ENCODE measurements at places on chromosomes 6 and 20. TPM values are rescaled to one million over a fixed set of nuclear protein-coding genes. Genes with fewer than 3 reads are reported as not detected.
A peak's percentile ranks its signal among the peaks of the same experiment; 100 is the strongest.

DNA sequence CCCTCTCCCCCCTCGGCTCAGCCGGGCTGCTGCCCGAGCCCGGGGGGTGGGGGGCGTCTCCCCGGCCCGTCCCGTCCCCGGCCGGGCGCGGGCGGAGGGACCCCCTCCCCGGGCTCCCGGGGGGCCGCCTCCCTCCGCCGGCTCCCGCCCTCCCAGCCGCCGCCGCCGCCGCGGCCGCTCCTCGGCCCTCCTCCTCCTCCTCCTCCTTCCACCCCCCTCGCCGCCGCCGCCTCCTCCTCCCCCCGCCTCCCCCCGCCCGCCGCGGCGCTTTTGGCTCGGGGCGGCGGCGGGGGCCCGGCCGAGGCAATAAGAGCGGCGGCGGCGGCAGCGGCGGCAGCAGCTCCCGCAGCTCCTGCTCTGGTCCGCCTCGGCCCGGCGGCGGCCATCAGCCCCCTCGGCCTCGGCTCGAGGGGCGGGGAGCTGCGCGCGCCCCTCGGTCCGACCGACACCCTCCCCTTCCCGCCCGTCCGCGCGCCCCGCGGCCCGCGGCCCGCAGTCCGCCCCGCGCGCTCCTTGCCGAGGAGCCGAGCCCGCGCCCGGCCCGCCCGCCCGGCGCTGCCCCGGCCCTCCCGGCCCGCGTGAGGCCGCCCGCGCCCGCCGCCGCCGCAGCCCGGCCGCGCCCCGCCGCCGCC, 38.7 kb downstream of the GNAS start:
- peaks cover 30% of the 10 kb centered on the region for H3K36me3 ChIP-seq
- peak overlapping the region; percentile 97 for H3K4me3 ChIP-seq
- H3K27me3 ChIP-seq, result no peaks in the 10 kb centered on the region
- H3K27ac ChIP-seq, result peak overlapping the region; percentile 82

The PROKR2 gene
- not detected for total RNA-seq

DNA sequence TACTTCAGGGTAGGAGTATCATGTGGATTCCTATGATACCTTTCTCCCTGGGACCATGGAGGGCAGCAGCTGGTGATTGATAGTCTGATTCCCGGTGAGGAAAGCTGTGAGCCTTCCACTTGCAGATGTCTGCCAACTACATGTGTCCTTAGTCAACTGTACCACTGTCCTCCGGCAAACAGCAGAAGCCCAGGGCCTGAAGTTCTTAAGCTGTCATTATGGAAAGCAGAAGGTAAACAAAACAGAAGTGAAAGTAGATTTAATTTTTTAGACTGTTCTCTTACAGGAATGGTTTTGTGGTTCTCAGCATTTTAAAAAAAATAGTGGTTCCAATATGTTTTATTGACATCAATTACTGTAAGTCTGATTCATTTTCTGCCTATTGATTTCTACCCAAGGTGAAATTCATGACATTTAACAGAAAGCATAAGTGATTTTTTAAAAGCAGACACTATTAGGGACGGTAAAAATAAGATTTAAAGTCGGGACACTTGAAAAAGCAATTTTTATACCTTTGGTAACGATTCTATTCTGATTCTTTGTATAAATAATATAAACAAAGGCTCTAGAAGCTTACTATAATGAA, 36.6 kb downstream of the PTPN1 start:
- peaks cover 28% of the 10 kb centered on the region for H3K36me3 ChIP-seq
- H3K4me3 ChIP-seq, result peak overlapping the region; percentile 61
- no peaks in the 10 kb centered on the region for H3K27me3 ChIP-seq
- H3K4me1 ChIP-seq, result peaks cover 68% of the 10 kb centered on the region

DNA sequence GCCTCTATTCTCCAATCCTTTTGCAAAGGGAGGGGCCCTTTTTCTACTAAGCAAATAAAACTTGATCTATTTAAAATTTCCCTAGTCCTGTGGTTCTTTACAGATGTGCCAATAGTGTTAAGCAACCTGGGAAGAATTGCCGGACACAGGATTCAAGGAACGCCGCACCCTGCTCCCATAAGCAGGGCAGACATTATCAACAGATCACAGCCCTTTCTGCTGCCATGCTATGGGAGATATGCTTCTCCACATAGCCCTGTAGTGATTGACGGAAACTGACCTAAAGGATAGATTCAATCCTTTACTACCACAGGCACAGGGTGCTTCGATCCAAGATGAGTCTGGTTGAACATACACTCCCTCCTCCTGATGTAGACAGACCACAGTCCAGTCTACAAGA, 118.4 kb upstream of the TRAF3IP2 start:
- H3K27ac ChIP-seq, result peak overlapping the region; percentile 85
- peaks cover 75% of the 10 kb centered on the region for H3K4me1 ChIP-seq
- H3K27me3 ChIP-seq, result no peaks in the 10 kb centered on the region
- H3K4me3 ChIP-seq, result peak overlapping the region; percentile 61
- peaks cover 53% of the 10 kb centered on the region for H3K36me3 ChIP-seq

- peaks cover 41% of the 10 kb centered on the region for H3K36me3 ChIP-seq
- H3K27me3 ChIP-seq, result no peaks in the 10 kb centered on the region
- H3K27ac ChIP-seq, result peak overlapping the region; percentile 91
- peak; percentile 53 for DNase-seq
Observed at GRCh38 chr6:144581812-144582537, 296.8 kb downstream of the UTRN start.

DNA sequence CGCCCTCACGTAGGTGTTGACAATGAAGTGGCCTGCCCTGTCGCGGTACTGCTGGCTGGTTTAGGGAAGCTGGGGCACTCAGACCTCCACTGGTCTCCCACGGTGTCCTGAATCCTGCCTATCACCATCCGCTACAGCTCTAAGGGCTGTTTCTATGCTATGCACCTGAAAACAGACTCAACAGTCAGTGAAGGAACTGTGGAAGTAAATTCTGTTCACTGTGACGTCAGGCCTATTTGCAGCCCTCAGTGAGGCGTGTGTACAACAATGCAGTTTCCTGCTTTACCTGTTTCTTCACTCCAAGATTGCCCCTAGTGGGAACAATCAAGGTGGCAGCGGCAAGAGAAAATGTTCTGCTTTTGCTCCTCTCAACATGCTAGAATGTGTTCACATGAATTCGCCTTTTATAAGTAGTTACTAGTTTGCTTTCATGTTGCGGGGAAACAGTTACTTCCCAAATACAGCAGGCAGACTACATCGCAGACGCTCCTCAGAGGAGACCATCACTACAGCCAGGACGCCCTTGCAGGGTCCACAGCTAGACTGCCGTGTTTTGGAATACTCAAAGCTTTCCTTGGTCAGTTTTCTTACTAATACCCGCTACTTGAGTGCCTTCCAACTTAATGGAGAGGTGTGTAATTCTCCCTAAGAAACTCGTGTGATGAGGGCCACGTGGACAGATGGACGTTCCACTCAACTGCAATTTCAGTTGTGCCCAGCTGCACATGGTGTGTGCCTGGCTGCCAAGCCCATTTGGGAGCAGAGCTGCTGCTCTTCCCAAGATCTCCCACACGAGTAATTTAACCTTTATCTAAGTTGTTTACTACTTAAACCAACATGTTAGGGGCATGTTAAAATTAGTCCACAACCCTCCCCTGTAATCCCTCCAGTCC, 25.4 kb downstream of the DIDO1 start:
- H3K27me3 ChIP-seq, result no peaks in the 10 kb centered on the region
- H3K36me3 ChIP-seq, result peaks cover 31% of the 10 kb centered on the region
- H3K27ac ChIP-seq, result peak overlapping the region; percentile 39

- H3K27ac ChIP-seq, result no peak overlapping the region
- DNase-seq, result no peak
- no peaks in the 10 kb centered on the region for H3K4me1 ChIP-seq
- no peaks in the 10 kb centered on the region for H3K36me3 ChIP-seq
Observed at GRCh38 chr6:119881416-119881815, 531.9 kb upstream of the MAN1A1 start.

DNA sequence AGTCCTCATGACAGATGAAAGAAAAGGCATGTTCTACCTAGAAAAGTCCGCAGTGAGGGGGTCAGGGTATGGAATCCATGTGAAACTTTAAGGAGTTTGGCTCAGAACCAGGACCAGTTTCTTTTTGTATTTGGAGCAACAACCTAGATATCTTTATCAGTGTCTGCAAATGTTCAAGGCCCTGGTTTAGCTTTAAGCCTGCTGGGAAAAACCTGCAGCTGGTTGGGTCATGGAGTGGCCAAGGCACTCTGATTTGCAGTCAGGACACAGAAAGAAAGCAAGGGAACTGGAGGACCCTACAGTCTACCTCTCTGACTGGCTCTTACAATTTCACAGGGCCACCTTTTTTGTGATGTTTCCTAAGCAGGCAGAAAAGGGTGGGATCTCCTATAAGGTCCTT, 33.7 kb downstream of the GSTA2 start:
- H3K4me1 ChIP-seq, result no peaks in the 10 kb centered on the region
- H3K36me3 ChIP-seq, result no peaks in the 10 kb centered on the region
- H3K4me3 ChIP-seq, result no peak overlapping the region

- H3K4me3 ChIP-seq, result no peak overlapping the region
- no peaks in the 10 kb centered on the region for H3K4me1 ChIP-seq
- no peak overlapping the region for H3K27ac ChIP-seq
- peaks cover 2% of the 10 kb centered on the region for H3K27me3 ChIP-seq
- no peak for DNase-seq
Observed at GRCh38 chr6:133756078-133756695, 132.7 kb upstream of the TCF21 start.

- no peaks in the 10 kb centered on the region for H3K4me1 ChIP-seq
- no peak overlapping the region for H3K27ac ChIP-seq
- peaks cover 13% of the 10 kb centered on the region for H3K27me3 ChIP-seq
- no peak overlapping the region for H3K4me3 ChIP-seq
- H3K36me3 ChIP-seq, result no peaks in the 10 kb centered on the region
Observed at GRCh38 chr6:154319231-154319858, 37.3 kb downstream of the IPCEF1 start.

DNA sequence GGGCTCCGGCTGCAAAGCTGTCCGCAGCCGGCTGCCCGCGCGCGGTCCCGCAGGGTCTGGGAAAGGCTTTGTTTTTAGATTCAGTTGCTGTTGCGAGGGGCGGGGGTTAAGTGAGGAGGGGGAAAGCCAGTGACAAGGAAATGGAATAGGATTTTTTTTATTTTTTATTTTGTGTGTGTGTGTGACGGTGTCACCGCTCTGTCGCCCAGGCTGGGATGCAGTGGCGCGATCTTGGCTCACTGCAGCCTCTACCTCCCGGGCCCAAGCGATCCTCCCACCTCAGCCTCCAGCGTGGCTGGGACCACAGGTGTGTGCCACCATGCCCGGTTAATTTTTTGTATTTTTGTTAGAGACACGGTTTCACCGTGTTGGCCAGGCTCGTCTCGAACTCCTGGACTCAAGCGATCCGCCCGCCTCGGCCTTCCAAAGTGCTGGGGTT, 615 bp upstream of the UBE2J1 start:
- no peak for DNase-seq
- peaks cover 69% of the 10 kb centered on the region for H3K4me1 ChIP-seq
- H3K4me3 ChIP-seq, result peak overlapping the region; percentile 95
- no peaks in the 10 kb centered on the region for H3K27me3 ChIP-seq
- H3K27ac ChIP-seq, result peak overlapping the region; percentile 79

The CRISP3 gene
- not detected for total RNA-seq

GRCh38 chr6:168950858-168951214, 302.8 kb downstream of the THBS2 start:
- no peak overlapping the region for H3K27ac ChIP-seq
- no peaks in the 10 kb centered on the region for H3K4me1 ChIP-seq
- no peak for DNase-seq

The HLA-DMB gene
- 31.2 TPM for total RNA-seq

- H3K4me1 ChIP-seq, result peaks cover 6% of the 10 kb centered on the region
- no peak overlapping the region for H3K27ac ChIP-seq
- no peak for DNase-seq
- H3K27me3 ChIP-seq, result peaks cover 35% of the 10 kb centered on the region
- no peaks in the 10 kb centered on the region for H3K36me3 ChIP-seq
Observed at GRCh38 chr6:3585320-3585935, 128.6 kb upstream of the SLC22A23 start.

Measured in activated CD8-positive, alpha-beta memory T cell treated with anti-CD3 and anti-CD28 coated beads, Interleukin-2, amount 10 ng/mL, durations not matched to agents 7 days and 5 days (primary cell).